GM04504 (cell line): ENCODE measurements at places on chromosomes 2 and 18.

GRCh38 chr2:40348665-40349064 is 103.2 kb downstream of the SLC8A1 start:
- DNase-seq, result no peak

GRCh38 chr2:134206573-134206972 is 47.3 kb upstream of the MGAT5 start:
- DNase-seq, result peak; percentile 29

- DNase-seq, result no peak
Measured at GRCh38 chr2:224970311-224970710, 72.0 kb downstream of the DOCK10 start.

DNA sequence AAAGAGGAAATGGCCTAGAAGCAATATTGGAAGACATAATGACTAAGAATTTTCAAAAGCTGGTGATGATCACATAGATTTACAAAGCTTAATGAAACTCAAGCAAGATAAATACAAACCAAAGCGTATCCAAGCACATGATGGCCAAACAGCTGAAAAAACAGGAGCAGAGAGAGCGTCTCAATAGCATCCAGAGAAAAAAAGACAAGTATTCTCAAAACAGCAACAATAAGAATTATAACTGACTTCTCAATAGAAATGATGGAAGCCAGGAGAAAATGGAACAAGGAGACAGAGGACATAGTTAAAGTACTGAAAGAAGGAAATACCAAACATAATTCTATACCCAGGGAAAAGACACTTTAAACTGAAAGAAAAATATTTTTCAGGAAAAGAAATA is 437.2 kb upstream of the TNP1 start:
- no peak for DNase-seq

DNA sequence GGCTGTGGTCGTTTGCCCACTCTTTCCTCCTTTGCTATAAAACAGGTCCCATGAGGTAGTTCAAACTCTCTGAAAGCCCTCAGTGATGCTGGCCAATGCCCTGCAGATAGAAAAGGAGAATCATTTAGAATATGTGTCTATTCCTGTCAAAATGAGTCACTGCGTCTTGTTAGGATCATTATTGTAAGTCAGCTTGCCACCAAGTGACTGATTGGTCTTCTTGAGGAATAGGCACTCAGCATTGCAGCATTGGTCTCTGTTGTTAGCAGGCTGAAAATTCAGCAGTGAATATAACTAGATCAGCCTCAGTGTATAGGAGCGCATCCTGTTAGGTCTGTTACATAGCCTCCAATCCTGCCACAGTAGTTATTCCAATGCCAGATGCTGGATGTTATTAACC is 28.9 kb downstream of the PRKRA start:
- no peak for DNase-seq

DNA sequence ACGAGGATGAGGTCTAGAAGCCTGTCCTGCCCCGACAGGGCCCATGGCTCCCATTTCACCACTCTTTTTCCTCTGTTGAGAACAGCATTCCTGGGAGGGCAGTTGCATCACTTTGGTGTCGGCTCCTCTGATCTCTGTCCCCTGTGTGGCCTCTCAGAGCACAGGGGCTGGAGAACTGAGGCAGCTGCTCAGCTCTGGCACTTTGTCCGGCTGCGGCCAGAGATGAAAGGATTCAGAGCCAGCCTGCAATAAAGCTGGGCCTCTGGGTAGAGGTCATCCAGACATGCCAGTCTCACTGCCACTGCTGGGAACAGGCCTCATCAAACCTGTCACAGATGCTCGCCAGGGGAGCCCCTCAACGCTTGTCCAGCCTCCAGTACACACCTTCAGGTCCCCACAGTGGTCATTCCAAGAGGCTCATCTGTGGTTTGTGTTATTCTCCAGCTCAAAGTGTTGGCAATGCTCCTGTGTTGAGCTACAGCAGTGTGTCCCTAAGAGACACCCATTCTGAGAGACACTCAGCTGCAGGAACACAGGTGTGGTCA is 13.1 kb upstream of the ROCK2 start:
- no peak for DNase-seq

DNA sequence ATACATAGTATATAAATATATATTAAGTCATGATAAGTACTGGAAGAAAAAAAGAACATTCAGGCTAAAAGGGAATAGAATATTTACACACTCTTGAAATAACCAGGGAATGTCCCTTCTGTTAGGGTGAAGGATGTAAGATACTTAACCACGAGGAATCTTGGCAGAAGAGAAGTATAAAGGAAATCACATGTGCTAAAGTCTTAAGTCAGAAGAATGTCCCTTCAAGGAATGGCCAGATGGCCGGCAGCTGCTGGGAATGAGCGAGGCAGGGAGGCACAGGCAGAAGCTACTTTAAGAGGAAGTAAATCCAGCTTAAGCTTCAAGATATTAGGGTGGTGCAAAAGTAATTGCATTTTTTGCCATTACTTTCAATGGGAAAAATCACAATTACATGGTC is 5.5 kb downstream of the CCDC102B start:
- peak; percentile 88 for DNase-seq

DNA sequence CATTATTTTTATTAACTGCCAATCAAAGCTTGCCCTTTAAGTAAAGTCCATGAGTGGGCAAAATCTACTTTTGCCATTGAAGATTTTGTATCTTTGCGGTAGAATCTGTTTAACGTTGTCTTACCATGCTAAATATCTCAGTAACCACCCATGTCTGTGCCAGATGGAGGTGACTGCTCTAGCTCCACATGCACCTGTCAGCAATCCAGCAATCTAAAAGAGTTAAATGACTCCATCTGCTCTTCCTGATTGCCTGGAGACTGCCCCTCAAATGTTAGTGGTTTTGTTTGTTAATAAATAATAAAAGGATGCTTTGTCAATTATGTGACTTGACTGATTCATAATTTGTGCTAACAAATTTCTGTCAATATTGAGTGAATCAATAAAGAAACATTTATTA is 141.7 kb downstream of the RBM43 start:
- DNase-seq, result no peak

DNA sequence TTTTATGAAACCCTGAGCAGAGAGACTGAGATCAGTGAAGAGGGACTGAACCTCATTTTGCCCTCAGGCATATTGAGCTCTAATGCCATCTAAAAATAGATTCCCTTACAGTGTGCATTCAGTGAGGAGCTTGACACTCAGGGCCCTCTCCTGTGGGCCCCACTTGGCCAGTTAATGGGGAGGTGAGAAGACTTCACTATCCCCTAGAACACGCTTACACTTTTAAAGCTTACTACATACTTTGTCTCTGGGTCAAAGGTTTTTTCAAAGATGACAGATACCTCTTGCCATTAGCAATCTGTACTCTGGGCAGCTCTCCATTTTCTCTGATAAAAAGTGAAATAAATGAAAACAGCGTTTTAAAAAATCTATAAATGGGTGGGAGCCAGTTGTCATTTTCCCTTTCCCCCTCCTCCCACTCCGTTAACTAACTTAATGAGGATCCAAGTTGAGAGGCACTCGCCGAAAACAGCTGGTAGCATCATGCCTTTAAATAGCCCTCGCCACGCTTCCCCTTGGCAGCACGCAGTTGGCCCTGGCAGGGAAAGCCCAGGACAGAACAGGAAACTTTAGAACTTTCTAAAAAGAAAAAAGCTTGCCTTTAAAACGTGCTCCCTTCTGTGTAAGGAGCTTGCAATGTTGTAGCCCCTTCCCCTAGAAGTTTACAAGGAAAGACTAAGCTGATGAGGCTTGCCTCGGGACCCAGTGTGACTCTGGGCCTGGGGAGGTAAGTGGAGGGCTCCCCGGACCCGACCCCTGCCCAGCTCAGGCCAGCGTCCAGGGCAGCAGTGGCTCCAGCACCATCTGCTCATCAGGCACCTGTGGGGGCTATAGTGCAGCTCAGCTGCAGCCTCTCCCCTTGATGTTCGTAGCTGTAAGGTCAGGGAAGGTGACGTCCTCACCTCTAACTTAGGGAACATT is 58.8 kb upstream of the FOSL2 start:
- DNase-seq, result no peak

DNA sequence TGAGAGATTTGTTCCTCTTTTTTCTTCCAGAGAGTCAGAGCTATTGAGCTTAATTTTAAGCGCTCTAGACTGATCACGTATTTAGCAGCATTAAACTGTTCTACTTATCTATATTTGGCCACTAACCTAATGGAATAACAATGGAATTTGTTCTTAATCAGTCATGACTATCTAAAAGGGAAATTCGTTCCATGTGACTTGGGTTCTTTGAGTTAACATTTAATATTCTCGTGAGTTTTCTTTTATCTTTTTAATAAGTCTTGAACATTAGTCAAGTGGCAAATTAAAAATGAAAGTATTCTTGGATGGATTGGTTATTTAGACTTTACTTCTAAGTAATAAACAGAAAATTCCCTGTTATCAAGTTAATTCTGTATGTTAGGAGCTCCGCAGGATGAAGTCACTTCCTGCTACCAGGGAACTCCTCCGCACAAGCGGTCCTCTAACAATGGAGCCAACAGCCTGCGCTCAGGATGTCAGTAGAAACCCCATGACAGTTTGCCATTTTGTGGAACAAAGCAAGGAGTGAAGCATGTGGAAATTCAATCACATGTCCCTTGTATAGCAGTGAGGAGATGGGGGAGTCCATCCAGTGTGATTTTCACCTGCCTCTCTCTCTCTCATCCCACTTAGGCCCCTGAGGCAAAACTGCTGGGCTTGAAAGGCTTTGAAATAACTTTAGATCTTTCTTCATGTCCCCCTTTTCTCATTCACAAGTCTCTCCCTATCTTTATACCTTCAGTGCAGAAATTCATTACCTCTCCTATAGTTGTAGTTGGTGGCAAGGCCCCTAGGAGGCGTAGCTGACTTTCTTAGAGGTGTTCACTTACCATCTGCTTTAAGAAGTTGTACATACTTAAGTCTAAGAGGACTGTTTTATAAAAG is 138.1 kb downstream of the WDR7 start:
- DNase-seq, result no peak

DNA sequence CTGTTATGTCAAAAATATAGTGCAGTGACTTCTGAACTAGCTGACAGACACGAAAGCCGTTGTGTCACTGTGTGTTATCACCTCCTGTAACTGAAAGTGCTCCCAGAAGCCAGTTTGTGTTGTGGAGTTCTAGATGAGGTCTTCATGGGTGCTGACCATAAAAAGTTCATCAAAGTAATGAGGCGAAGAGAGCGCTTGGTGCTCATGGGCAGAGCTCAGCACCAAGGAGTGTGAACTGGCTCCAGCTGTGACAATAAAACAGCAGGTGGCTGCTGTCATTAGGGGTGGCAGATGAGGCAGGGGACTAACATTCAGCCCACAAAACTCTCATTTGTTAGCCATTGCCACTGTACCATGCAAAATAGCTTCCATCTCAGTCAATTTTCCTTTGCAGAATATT is 151.1 kb downstream of the ZNF407 start:
- DNase-seq, result no peak

DNA sequence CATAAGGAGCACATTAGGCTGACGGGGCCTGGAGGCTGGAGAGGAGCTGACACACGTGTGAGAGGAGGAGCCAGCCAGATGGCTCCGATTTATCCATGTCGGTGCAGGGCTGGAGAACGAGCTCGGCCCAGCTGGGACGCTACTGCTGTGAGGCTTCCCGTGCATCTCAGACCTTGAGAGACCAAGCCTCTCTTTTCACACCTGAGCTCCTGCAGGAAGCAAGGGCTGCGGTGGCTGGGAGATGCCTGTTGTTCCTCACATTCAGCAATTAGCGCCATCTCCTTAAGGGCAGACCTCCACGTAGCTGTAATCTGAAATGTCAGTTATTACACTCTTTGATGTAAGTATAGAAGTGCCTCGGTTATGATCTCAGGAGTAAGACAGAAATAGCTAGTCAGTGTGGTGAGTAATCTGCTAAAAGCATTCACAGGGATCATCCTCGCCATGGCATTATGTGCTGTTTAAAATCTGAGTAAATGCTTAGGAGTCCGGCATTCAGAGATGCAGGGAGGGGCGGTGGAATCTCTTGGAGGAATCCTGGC is 107.9 kb downstream of the PRKCE start:
- DNase-seq, result peak; percentile 55

- peak; percentile 66 for DNase-seq
Measured at GRCh38 chr2:128374001-128374710, 55.5 kb upstream of the HS6ST1 start.

- DNase-seq, result no peak
Measured at GRCh38 chr2:234474654-234475053, 22.2 kb downstream of the ARL4C start.

DNA sequence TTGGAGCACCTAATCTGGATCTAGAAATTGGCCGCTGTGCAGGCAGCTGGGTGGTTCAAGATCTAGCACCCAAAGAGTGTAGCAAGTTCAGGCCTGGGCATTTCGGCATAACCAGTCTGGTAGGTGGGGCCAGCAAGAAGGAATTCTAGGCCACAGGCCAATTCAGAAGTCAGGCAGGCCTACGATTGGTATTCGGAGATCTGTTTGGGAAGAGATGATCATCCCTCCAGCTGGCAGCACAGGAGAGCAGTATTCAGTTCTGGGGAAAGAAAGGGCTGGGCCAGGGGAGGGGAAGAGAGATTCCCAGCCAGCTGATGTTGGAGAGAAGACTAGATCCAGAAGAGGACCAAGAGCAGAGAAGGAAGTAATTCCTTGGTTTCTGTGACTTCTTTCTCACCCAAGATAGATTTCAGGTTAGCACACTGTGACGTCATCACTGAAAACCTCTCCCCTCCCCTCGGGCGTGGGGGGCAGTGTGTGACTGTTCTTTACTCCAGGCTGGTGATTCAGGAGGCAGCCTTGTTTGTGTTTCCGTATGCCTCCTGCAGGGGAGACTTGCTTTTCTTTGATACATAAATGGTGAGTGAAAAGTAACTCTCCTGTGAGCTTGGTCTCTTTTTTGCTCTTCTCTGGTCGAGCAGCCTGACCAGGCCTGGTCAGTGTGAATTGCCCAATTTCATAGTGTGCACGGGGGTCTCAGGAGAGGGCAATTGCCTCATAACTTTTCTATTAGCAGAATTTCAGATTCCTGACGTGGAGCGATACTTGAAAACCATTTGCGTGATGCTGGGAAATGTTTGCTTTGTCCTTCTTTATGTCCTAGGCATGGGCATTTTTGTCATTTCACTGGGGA is 61.1 kb downstream of the MEIS1 start:
- DNase-seq, result peak; percentile 69

DNA sequence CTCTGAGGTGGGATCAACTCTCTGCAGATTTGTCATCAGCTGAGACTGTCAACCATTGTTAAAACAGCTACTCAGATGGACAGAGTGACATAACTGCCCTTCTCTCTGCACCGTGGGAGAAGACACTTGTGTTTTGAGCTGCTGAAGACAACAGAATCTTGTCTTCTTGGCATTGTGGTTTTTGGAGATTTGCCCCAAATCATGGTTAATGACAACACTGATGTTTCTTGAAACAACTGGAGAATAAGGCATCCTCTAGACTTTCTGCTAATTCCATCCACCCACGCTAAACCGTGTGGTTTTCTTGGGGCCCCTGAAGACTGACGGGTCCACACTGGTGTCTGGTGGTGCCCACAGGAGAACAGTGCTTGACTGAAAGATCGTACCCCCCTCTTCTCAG is 39.5 kb downstream of the SH3BP4 start:
- DNase-seq, result no peak

DNA sequence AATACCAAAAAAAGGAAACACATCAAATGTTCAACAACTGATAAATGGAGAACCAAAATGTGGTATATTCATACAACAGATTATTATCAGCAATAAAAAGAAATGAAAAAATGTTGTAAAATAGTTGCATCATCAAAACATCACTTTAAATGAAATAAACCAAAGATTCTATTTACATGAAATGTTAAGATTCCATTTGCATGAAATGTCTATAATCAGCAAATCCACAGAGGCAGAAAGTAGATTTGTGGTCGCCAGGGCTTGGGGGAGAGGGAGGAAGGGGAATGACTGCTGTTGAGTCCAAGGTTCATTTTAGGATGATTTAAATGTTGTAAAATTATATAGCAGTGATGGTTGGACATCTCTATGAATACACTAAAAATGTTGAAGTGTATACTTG is 181.9 kb downstream of the RTP5 start:
- no peak for DNase-seq
